ENCODE measurements at places on chromosomes 13 and 19.
A peak's percentile ranks its signal among the peaks of the same experiment; 100 is the strongest.

GRCh38 chr19:18473003-18473705 lies 35.2 kb upstream of the ISYNA1 start:
- no peak for DNase-seq

DNA sequence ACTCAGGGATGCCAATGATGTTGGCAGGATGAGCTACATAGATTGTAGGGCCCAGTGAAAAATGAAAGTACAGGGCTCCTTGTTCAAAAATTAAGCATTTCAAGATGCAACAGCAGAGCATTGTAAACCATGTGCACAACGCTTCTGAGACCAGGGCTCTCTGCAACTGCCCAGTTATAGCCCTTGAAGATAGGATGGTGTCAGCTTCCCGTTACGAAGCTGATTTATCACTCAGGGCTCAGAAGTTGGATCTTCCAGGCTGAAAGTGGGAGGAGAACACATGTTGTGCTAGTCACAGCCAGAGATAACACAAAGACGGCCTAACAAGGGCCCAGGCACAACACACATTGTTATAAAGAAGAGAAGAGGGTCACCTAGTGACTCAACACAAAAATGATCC lies 466.7 kb downstream of the TUBA3C start:
- DNase-seq: no peak

- no peak for DNase-seq
Observed at GRCh38 chr19:11295665-11296245, at the start of gene TSPAN16. Gene TSPAN16, plus strand, starts transcription at chr19:11296160. Its CDS starts 138 bp downstream, at chr19:11296298.

- DNase-seq: no peak
Observed at GRCh38 chr13:66069570-66069969, 1160.6 kb downstream of the PCDH9 start.

DNA sequence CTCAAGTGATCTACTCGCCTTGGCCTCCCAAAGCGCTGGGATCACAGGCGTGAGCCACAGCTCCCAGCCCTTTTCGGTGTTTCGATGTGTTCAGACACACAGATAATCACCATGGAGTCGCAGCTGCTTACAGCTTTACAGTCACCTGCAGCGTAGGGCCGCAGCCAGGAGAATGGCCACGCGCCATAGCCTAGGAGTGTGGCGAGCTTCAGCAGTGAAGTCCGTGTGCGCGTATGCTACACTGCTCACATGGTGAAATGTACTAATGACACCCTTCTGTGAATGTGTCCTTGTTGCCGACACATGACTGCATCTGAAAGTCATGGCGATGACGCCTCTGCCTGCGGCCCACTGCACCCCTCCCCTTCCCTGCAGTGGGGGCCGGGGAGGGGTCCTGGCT lies 23.6 kb downstream of the AP3D1 start:
- no peak for DNase-seq

GRCh38 chr13:40387775-40388174 lies 278.7 kb downstream of the FOXO1 start:
- no peak for DNase-seq

GRCh38 chr13:113034451-113035212 lies 65.6 kb downstream of the MCF2L start:
- peak; percentile 79 for DNase-seq

GRCh38 chr13:70964124-70964523 lies 855.9 kb upstream of the KLHL1 start:
- no peak for DNase-seq

GRCh38 chr13:90461398-90461797 lies 886.1 kb upstream of the MIR17HG start:
- no peak for DNase-seq

DNA sequence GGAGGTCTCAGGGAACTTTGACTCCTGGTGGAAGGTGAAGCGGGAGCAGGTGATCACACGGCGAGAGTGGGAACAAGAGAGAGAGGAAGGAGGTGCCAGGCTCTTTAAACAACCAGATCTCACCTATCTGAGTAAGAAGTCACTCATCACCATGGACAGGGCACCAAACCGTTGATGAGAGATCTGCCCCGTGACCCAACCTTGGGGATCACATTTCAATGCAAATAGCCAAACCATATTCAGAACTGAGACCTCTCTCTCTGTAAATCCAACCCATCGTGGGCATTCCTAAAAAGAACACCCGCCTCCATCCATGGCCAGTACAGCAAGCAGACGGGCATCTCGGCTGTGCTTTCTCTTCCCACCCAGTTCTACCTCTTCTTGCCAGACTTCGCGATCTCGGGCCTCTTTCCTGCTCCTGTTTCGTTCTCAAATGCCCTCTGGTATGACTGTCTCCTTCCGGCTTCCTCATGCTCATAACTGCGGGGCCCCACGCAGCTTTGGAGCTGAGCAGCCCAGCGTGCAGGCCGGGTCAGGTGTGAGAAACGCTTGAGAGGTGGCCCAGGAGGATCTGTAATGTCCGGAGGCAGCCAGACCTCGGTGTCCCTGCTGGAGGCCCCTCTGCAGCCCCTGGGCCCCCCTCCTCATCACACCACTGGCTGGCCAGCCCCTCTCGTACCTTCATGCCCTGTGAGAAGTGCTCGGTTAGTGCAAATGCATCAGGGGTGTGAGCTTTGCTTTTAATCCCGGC lies 97.0 kb upstream of the GPR183 start:
- DNase-seq: no peak

- no peak for DNase-seq
Observed at GRCh38 chr13:96093296-96094006, 3.5 kb downstream of the HS6ST3 start.

GRCh38 chr13:110244071-110244830 lies 62.7 kb downstream of the COL4A1 start:
- DNase-seq: peak; percentile 64

GRCh38 chr19:44677019-44677811 lies 5.9 kb downstream of the CEACAM19 start:
- DNase-seq: no peak

DNA sequence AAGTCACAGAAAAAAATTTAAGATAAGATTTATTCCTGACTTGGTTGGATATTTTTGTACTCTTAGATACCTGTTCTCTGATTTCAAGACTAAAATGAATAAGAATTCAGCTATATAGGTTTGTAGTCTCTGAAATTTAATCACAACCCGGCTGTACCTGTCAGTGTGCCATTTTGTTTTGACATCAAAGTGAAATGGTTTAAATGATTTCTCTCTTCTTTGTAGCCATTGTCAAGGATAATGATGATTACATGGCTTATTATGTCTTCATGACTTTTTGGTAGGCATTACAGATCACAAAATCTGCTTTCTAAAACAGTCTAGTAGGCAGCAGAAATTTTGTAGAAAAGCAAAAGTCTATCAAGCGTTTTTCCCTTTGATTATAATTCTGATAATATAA lies 72.5 kb downstream of the PCDH17 start:
- no peak for DNase-seq

GRCh38 chr13:42420304-42420703 lies 148.4 kb downstream of the AKAP11 start:
- DNase-seq: no peak

DNA sequence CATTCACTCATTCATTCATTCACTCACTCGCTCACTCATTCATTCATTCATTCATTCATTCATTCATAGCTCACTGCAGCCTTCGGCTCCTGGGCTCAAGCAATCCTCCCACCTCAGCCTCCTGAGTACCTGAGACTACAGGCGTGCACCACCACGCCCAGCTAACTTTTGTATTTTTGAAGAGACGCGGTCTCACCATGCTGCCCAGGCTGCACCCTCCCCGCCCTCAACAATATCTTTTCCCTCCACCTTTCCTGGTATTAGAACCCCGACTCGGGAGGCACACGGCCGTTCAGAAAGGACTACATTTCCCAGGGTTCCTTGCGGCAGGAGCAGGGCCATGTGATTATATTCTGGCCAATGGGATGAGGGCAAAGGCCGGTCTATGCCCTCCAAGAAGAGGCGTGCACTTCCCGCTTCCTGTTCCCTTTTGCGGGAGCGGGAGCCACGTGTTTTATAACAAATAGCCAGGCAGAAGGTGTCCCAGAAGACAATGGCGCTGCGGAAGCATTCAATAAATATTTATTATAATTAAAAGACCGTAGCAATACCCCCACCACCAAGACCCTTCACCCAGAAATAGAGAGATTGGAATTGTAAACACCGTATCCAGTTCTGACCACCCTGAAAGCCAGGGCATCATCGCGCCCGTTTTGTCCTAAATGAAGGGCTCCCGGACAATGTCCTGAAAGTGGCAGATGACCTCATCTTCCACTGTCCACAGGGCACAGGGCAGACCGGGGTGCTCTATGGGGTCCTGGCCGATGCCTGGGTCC lies 15.9 kb downstream of the TICAM1 start:
- DNase-seq: peak; percentile 84

DNA sequence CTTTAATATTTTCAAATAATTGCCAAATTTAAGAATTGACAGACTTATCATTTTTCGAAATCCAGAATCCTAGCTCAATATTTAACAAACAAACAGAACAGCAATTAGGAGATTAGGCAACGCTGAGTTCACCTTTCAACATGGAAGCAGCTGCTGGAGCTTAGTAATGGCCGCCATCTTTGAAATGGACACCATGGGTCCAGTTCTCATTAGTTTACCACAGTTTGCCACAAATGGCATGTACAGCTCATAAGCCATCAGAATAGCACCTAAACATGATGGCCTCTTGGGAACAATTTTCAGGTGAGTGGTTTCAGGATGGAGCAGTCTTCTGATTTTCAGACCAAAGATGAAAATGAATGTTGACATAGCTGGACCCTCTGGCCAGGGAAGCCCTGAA lies 313.6 kb upstream of the OBI1 start:
- no peak for DNase-seq

- no peak for DNase-seq
Observed at GRCh38 chr13:98564204-98564603, 12.7 kb downstream of the STK24 start.

DNA sequence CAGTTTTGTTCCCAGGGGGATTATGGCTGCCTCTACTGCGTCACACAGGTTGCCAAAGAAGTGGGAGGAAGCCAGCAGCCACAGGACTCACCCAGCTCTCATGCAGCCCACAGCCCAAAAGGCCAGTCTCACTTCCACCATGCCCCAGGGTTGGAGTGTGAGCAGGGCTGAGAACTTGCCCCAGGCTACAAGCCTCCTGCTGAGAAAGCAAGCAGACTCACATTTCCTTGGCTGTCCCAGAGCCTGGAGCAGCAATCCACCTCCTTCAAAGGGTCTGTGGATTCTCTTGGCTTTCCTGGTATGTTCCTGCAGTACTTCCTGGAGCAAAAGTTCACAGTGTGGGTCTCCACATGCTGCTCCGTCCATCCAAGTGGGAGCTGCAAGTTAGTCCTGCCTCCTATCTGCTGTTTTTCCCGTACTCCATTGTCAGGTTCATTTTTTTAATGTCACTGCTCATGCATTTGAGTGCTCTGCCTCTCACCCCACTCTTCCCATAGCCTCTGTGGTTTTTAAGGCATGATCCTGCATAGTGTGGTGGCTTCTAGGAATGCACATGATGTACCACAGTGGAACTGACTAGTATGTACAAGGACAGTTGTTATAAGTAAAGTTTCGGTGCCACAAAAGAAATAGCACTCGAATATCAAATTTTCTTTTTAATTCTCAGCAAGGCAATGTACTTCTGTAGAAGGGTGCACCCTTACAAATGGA lies 56.2 kb upstream of the ARHGEF7 start:
- DNase-seq: no peak

DNA sequence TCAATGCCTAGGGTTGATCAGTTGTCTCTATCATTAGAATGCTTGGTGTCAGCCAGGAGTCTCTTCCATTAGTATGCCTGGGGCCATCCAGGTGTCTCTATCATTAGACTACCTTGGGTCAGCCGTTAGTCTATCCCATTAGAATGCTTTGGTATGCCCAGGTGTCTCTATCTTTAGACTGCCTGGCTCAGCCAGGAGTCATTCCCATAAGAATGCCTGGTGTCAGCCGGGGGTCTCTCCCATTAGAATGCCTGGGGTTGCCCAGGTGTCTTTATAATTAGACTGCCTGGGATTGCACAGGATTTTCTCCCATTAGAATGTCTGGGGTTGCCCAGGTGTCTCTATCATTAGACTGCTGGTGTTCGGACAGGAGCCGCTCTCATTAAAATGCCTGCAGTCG lies 1442.9 kb downstream of the UQCRFS1 start:
- no peak for DNase-seq

DNA sequence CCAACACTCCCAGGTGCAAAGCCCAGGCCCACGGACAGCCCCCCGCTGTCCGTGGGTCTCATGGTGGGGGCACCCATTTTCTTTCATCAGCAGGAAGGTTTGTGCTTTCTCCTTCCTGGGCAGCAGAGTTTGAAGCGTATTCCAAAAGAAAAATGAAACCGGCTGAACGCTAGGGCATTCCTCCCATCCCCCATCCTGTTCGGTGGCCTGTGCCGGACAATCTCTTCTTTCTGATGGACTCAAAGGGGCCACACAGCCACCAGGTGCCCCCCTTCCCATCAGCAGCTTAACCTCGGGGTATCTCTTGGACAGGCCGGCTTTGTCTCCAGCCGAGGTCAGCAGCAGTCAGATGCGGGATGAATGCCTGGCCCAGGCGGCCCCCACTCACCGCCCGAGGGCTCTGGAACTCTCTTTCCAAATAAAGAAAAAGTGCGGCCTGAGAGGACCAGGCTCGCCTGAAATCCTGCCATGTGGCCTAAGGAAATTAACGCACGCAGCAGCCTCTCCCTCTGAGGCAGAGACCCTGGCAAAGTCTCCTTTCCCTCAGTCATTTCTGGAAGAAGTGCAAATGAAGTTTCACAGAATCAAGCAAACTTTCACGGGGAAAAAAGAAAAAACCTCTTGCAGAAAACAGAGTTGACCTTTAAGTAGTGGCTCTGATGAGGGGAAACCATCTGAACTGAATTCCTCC lies 67.8 kb downstream of the RASA3 start:
- no peak for DNase-seq

DNA sequence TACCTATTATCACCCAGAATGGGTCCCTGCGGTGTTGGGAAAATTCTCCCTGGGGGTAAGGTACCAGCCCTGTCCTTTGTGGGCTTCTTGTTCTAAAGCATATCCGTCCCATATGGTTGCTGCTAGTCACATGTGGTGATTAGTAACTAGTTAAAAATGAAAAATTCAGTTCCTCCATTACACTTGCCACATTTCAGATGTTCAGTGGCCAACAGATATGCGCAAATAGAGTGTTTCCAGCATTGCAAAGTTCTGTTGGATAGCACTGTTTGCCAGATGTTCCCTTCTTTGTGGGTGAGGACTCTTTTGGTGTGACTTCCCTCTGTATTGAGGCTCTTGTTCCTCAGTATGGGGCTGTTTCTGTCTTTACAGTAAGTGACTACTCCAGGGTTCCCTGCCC lies 3.8 kb downstream of the CNOT3 start:
- no peak for DNase-seq

GRCh38 chr13:44448875-44449274 lies 75.3 kb downstream of the SERP2 start:
- no peak for DNase-seq

GRCh38 chr13:113926301-113926761 lies 47.5 kb downstream of the C13orf46 start:
- peak; percentile 55 for DNase-seq

DNA sequence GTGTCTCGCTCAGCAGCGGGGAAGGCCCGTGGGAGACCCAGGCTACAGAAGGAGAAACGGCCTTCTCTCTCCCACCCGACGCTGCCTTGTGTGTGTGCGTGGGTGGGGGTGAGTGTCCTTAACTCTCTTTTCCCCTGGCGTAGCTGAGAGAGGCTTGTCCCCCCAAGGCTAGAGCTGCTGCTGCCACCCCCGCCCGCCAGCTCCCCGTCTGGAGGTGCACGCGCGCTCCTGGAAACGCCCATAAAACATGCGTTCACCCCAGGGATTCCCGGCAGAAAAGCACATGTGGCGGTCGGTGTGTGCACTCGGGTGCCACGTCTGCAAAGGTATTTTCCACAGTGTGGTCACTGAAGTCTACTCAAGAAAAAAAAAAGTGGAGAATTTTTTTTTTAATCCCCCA lies 36.1 kb downstream of the GADD45B start:
- no peak for DNase-seq
